ENCODE measurements at places on chromosomes 11 and 22.
A peak's percentile ranks its signal among the peaks of the same experiment; 100 is the strongest.

- peak; percentile 74 for DNase-seq
These were observed 1252.7 kb downstream of the BRD1 start for GRCh38 chr22:48574776-48575617.

GRCh38 chr22:24816806-24817205, 10.8 kb downstream of the SGSM1 start:
- no peak for DNase-seq

DNA sequence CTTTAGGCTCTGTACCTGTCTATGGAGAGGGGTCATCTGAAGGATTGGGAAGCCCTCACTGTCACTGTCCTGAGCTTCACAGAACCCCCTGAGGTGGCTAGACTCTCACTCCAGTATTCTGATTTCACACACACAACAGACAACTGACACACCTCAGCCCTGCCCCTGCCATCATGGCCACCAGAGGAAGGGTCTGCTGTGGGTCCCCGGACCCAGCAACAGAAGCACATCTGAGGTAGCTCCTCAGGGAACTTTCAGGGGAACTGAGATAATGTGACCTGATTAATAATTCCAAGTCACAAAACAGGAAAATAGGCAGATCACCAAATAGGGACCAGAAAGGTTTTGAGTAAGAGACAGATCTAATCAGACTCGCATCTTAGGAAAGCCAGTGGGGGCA, 7.5 kb upstream of the C22orf39 start:
- no peak for DNase-seq

DNA sequence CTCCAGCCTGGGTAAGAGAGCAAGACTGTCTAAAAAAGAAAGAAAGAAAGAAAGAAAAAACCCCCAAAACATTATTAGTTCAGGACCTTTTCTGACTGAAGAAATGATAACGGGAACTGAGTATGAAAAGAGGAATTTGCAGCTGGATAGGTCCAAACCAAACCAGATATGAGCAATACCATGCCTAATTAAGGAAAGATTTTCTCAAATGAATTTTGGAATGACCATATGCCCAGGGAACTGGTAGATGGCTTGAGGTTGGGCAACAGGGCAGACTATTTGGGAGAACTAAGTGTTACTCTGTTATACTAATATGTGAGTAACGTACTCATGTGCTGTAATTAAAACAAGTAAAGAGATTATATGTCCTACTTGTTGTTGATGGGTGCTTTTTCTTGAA, 186.1 kb downstream of the TMEM135 start:
- no peak for DNase-seq

- DNase-seq: no peak
These were observed 60.0 kb downstream of the SPECC1L start for GRCh38 chr22:24330636-24331035.

All from neuronal stem cell (in vitro differentiated cells).